ENCODE measurements at places on chromosomes 12 and 14.

GRCh38 chr14:53148671-53149070 is 4.5 kb downstream of the DDHD1 start:
- no peak for DNase-seq

DNA sequence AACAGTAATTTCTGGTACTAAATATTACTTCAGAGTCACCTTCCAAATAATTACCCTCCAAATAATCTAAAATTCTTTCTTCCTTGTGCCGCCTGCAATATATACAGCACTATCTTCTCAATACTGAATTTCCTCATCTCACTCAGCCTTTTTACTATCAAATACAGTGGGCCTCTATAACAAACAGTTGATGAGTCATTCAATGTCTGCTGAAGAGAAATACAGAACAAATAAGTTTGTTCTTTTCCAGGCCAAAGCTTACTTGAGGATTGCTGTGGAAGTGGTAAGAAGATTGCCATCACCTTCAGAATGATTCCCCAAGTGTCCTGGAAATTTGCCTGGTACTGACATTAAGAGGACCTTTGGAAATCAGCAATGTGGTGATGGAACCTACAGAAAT is 218.2 kb upstream of the ARHGAP5 start:
- no peak for DNase-seq

DNA sequence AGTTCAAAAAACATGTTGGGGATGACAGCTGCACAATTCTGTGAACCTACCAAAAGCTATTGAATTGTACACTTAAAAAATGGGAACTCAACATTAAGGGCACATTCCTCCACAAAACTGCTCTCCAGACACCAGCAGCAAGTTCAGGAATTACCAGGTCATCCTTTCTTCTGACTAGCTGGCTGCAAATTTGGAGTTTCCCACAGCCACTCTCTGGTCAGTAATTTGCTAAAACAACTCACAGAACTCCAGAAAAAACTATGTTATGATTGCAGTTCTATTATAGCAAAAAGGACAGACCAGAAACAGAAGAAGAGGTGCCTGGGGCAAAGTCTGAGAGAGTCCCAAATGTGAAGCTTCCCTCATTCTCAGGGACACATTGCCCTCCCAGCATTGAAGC is 20.1 kb upstream of the PLEKHD1 start:
- DNase-seq: no peak

DNA sequence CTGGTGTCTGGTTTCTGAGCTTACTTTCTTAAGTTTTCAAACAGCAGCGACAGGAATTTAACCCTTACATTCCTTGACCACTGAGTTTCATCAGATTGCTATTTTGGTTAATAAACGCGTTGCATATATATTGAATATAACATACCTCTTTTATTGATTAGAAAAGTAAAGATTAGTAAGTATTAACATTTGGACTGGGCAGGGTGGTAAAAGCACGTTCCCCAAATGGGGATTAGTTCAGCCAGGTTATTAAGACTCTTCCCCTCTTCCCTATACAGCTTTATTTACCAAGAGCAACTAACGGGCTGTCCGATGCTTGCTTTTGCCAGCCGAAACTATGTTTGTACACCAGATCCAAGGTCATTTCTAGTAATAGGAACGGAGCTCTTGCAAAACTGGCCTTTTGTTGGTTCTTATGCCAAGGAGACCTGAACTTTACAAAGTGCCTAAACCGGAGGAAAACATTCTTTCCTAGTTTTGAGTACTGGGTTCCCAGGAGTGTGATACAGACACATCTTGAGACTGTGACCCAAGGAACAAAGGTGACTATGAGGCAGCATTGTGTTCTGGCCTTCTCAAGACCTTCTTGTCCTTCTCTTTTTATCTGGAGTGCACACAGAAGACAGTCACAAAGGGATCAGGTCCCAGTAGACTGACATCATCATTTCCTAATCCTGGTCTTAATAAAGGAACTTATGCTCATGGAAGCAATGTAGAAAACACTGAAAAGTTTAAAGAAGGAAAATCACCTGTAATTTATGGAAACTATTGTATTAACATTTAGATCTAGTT is 2.6 kb downstream of the GLRX5 start:
- DNase-seq: no peak

DNA sequence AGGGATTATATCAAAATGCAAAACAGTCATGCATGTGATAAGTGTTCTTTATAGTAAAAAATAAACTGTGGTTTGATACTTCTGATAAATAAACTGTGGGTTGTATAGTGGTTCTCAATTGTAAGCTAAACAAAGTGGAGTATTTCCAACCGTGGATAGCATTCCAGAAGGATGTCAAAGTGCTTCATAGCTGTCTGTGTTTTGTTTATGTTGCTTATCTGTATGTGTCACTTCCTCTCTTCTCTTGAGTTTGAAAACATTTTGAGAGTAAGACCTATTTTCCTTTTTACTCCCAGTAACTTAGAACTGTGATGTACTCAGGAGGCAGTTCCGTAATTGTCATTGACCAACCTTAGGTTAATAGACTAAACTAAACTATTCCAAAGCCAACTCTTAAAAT is 415.8 kb downstream of the TMTC2 start:
- no peak for DNase-seq

GRCh38 chr14:68789821-68790643 is 2.8 kb downstream of the ZFP36L1 start:
- no peak for DNase-seq

DNA sequence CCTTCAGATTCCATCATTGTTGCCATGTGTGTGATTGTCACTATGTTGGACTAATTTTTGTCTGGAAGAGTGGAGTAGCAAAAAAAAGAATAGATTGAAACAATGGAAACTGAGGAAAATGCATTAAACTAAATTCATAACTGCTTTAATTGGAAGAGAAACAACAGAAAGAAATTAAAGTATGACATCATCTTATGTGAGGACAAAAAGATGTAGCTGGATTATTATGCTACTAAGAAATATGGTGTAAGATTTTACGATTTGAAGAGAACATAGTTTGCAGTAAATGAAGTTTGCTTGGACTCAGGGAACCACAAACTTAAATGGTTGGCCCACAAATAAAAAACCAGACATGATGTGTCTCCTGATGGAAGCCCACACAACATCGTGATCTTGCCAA is 76.8 kb downstream of the PRKCH start:
- no peak for DNase-seq

- DNase-seq: no peak
Measured at GRCh38 chr12:131980263-131980662, 30.5 kb downstream of the EP400 start.
